ENCODE measurements at places on chromosomes 5 and 9.

GRCh38 chr9:33686942-33687341 is 108.4 kb upstream of the PRSS3 start:
- DNase-seq: no peak

DNA sequence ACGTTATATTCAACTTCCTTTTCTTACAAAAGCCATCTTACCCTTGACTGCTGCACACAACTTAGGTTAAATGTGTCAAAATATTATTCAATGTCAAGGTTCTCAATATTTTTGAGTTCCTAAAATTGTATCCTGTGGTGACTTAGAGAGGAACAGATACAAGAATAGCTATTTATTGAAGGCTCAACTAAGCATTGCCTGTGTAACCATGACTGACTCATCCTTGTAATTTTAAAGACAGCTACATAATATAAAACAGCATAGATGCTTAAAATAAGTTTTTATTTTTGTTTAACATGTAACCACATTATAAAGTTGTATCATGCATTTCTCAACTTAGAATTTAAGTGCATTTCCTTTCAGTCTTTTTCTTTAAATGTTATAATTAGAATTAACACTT is 312.9 kb upstream of the RGMB start:
- no peak for DNase-seq

- no peak for DNase-seq
Measured at GRCh38 chr5:78064941-78065472, 229.5 kb downstream of the AP3B1 start.

DNA sequence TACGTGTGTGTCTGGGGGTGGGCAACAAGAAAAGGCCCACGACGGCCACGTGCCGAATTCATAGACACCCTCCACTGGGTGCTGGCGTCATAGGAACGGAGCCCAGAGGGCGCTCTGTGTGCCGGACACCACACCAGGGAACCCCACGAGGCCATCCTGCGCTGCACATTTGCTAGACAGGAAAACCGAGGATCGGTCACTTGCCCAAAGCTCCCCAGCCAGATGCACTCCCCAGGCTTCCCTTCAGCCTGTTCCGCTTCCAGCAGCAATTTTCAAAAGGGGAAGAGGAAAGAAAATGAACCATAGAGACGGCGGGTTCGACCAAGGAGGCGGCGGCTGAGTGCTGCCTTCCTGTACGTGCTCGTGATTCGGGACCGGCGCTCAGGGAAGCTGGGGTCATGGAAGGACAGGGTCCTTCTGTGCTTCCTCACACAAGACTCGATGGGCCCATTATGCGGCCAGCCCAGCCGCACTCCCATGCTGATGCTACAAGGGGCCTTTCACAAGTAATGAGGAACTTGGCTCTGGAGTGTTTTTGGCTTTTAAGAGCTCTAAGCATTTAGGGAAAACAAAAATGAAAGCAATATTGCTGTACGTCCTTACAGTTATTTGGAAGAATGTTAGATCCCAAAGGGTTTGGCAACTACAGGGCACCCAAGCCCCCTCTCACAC is 124.6 kb upstream of the SARDH start:
- no peak for DNase-seq

GRCh38 chr5:42810834-42811590 is 680 bp downstream of the SELENOP start:
- no peak for DNase-seq

- no peak for DNase-seq
Measured at GRCh38 chr5:27511061-27511460, 472.7 kb upstream of the CDH9 start.

DNA sequence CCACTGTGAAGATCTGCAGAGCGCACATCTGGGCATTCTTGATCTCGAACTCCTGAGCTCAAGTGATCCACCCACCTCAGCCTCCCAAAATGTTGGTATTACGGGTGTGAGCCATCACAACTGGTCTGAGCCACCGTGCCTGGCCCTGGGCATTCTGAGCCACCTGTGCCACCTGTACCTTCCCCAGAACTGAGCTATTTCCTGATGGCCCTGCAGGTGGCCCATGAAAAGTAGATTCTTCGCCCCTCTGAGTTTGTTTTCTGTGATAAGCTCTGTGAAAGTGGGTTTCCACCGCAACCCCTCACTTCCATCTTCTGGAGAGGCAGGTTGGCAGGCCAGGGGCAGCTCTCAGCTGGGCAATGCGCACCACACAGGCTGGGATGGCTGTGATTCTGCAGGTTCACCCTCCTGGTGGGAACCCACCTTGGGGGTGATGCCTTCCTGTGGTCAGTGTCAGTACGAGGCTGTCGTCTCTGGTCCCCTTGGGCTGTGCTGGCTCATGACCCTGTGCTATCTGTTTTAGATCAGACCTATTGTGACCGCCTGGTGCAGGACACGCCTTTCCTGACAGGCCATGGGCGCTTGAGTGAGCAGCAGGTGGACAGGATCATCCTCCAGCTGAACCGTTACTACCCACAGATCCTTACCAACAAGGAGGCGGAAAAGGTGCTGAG is 11.3 kb downstream of the CARD19 start:
- no peak for DNase-seq

DNA sequence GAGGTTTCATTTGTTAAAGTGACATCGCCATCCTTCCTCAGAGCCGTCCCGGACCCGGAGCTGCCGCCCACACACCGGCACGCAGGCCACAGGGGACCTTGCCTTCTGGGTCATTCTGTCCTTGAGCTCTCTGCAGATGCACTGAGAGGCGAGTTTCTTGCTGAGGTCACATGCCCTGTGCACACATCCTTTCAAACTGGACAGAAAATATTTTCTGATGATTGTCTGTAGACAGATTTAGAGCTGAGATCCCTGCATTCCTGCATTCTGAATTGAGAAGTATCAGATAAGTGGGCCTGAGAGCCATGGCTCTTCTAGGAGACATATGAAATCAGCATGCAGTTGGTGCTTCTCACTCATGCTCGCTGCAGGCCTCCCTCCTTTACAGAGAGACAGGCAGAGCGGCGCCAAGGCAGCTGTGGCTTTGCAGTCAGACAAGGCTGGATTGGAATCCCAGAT is 25.4 kb downstream of the BOD1 start:
- DNase-seq: no peak

- no peak for DNase-seq
Measured at GRCh38 chr5:132202711-132203463, 24.8 kb downstream of the P4HA2 start.

DNA sequence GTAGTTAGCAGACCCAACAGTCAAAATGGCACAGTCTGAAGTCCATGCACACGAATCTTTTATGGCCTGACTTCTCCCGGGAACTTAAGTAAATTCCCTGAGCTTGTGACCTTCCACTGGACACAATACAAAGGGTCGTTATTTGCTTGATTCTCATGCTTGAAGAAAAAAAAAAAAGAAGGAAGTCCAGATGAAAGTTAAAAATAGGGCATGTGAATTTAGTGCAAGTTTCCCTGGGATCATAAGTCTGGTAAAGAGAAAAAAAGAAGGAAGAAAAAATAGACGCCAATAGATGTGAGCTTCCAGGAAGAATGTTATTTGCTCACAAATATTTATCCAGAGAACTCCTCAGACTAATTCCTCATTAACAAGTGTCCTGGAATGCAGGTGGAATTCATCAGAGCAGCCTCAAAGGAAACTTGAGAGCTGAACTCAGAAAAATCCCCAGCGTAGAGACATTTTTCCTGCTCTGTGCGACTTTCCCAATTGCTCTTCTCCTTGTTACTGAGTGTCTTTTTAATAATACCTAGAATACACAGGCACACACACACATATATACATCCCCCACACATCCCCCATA is 616.3 kb downstream of the EBF1 start:
- no peak for DNase-seq

DNA sequence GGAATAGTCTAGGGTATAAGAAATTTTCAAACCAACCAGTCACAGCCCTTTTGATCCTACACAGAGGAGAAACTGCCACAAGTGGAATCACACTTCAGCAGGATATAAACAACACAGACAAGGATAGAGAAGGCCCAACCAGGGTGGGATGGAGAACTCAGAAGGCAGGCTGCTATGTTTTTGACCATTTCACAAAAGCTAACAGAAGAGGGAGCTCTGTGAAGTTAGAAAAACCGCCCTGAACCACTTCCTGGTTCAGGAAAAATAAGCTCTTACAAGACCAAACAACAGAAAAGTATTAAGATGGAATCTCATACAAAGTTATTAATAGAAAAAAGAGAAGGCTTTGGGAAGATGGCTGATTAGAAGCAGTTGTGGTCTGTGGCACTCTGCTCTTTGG is 960 bp upstream of the IFNB1 start:
- no peak for DNase-seq

- no peak for DNase-seq
Measured at GRCh38 chr5:158641016-158641415, 458.7 kb downstream of the EBF1 start.

- DNase-seq: no peak
Measured at GRCh38 chr9:121283856-121284732, 16.1 kb downstream of the GSN start.

- no peak for DNase-seq
Measured at GRCh38 chr5:36655161-36655560, 48.8 kb downstream of the SLC1A3 start.

DNA sequence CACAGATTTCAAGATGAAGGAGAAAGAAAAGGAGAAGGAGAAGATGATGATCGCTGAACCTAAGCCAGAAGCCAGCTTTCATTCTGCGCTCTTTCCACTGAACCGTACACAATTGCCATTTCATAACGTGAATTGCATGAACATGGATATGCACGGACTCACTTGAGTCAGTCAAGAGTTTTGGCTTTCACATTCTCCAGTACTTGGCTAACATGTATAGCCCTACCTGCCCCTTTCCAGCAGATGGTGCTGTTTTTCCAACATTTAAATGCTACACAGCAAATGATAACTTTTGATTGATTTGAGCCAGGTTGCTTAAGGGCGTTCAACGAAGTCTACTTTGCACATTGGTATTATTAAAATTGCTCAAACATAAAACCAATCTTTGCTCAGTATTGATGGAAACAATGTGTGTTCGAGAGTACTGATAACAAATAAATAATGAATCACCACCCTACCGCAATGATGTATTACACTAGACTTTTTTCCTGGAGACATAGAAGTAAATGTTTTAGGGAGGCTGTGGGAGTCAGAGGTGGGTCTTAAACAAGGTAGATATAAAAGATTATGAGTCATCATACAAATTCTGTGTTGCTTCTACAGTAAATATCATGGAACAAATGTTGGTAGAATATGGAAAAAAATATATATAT is 196.4 kb downstream of the TRPM3 start:
- no peak for DNase-seq

GRCh38 chr5:161265006-161265405 is 281.5 kb downstream of the GABRB2 start:
- DNase-seq: no peak

DNA sequence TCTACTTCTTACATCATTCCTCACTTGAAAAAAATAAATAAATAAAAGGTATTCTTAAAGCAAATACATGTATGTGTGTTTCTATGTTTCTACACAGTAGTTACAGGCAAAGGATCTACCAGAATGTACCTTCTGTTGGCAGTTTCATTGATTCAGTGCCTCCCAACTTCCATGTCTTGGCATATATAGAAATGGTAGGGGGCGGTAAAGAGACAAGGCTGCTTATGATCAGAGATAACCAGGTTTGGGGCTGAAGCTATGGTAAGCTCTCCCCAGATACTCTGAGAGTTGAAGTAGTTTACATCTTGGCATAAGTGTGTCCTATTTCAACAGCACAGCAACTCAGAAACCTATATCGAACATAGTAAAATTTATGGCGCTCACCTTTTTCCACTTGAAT is 1075.4 kb upstream of the C9orf72 start:
- DNase-seq: no peak

- peak; percentile 80 for DNase-seq
Measured at GRCh38 chr5:141992349-141992963, 20.4 kb downstream of the GNPDA1 start.

GRCh38 chr9:89409466-89409865 is 88.4 kb downstream of the SEMA4D start:
- DNase-seq: no peak

DNA sequence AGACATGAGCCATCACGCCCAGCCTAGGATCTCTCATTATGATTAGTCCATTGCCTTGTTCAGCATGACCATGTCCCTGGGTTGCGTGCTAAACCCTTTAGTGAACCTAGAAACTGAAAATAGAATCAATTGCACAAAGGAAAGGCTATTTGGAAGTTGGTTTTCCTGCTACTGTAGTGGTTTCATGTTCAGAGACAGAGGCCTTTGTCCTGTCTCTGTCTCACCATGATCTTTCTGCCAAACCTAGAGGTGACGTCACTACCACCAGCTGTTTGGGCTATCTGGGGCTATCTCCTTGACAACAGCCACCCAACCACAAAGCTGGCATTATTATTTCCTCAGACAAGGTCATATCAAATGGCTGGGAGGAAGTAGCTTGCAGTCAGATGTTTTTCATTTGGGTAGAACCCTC is 4.0 kb upstream of the CDK5RAP2 start:
- no peak for DNase-seq

DNA sequence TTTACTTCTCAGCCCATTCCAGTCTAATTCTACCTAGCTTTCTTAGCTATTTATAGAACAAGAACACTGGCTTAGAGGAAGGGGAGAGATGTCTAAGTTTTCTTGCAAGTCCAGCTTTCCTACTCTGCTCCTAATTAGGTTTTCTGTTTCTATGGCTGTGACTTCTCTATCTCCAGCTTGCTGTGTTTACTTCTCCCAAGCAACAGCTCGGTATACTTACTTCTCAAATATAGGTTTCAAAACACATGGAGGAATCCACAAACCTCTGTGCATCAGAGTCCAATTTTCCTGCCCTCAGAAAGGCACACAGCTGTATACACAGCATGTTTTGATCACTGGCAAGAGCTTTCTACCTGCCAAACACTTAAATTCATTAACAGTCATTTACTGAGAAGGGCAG is 17.4 kb upstream of the HMGCR start:
- no peak for DNase-seq
